ENCODE measurements at places on chromosomes 7 and 10.

DNA sequence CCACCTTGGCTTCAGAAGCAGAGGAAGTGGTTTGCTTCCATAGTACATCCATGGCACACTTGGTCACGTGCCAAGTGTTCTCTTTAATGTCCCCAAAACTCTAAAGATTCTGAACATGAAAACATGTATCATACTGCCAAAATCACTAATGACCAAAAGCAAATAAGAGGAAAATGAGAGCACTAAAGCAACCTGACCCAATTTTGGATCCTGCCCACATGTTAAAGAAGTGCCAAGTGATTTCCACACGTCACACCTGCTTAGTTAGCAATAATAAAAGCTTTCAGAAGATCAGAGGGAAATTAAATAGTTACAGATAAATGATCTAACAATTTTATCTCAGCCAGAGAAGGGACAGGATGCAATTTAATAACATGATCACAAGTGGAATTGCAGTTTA lies 1170.0 kb downstream of the XPNPEP1 start:
- no peak for DNase-seq

DNA sequence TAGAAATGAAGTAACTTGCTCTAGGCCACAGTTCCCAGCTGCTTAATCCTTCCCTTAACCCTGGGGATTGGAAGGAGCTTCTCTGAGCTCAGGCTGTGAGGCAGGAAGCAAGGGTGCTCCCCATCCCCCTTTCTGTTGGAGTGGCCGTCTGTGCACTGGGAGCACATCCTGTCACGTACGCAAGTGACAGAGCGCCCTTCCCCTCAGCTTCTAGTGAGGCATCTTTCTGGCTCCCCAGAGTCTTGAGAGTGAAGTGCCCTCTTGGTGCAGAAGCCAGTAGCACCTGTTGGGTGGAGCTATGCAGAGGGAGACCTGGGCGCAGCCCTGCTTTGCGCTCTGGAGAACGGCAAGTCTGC lies 47.8 kb downstream of the SHH start:
- DNase-seq: no peak

DNA sequence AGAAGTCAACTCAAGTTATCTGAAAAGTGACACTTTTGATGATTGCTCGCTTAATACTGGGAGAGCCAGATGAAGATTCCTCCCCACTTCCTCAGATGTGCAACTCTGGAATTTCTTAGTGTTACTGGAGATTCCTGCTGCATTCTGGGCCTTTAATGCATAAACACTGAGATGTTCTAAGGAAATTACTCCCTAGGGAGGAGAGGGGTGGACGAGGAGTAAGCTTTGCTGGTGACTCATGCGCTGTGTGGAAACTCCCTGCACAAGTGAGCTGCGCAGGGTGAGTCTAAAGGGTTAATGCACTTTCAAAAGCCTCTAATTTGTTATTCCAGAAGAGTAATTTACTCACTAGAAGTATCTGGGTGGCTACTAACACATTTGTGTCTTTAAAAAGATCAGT lies 46.3 kb downstream of the EGFR start:
- no peak for DNase-seq

DNA sequence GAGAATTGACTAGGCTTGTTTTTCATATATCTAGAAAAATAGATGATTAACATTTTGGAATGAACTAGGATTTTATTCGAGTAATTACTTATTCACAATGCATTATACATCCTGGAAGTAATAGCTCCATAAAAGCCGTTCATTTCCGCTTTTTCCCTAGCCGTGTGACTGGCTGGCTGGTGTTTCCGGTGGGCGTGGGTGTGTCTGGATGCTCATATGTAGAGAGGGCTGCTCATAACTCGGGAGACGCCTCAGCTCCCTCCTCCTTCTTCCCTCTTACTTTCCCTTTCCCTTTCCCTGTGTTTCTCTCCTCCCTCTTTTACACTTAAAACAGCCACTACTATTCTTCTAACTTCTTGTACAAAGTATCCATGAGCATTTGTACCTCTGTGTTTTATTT lies 187.7 kb upstream of the VSTM2A start:
- DNase-seq: no peak

- no peak for DNase-seq
These were observed 44.5 kb upstream of the COL13A1 start for GRCh38 chr10:69757206-69757552.

GRCh38 chr7:82110146-82110840 lies 333.3 kb downstream of the CACNA2D1 start:
- DNase-seq: no peak

GRCh38 chr10:4170633-4171314 lies 385.8 kb upstream of the KLF6 start:
- DNase-seq: no peak

DNA sequence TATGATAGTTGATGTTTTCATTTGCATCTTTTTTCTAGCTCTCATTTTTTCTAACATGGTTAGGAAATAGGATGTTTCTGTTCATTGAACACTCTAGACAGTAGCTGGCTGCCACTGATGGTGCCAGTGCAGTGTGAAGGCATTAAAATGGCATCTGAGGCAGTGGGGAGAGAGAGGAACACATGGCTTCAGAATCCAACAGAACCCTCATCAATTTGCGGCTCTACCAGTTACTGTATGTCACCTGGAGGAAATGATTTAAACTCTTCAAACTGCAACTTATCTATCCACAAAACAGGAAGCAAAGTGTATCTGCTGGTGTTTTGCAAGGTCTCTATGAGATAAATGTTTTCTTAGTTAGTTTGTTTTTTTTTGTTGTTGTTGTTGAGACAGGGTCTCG lies 305.2 kb upstream of the PRKCQ start:
- no peak for DNase-seq

DNA sequence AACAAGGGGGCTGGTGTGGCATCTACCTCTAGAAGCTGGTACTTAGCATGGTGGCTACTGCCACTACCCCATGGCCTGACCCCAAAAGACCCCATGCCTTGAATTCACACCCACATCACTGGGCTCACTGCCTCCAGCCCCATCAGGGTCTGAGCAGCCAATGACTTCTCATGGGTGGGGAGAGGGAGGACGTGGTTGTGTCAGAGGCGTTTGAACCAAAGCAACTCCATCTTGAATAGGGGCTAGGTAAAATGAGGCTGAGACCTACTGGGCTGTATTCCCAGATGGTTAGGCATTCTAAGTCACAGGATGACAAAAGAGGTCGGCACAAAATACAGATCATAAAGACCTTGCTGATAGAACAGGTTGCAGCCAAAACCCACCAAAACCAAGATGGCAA lies 15.2 kb downstream of the KCP start:
- DNase-seq: no peak

GRCh38 chr7:92997152-92997551 lies 120.6 kb downstream of the SAMD9 start:
- DNase-seq: no peak

DNA sequence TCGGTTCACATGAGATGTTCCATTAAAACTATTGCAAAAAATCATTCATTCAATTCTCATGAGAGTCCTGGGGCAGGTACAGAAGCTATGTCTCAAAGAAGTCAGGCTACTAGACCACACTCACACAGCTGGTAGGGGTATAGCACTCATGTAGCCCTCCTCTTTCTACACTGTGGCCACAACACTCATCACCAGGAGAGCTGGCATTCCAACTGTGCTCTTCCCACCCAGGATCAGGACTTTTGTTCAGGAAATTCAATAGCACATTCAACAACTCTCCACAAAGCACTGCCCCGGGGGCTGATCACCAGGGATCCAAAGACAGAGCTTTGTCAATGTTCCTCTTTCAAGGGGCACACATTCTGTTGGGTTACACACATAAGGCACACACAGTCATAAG lies 31.0 kb upstream of the C10orf90 start:
- no peak for DNase-seq

- DNase-seq: no peak
These were observed 66.6 kb downstream of the FZD1 start for GRCh38 chr7:91330866-91331265.

DNA sequence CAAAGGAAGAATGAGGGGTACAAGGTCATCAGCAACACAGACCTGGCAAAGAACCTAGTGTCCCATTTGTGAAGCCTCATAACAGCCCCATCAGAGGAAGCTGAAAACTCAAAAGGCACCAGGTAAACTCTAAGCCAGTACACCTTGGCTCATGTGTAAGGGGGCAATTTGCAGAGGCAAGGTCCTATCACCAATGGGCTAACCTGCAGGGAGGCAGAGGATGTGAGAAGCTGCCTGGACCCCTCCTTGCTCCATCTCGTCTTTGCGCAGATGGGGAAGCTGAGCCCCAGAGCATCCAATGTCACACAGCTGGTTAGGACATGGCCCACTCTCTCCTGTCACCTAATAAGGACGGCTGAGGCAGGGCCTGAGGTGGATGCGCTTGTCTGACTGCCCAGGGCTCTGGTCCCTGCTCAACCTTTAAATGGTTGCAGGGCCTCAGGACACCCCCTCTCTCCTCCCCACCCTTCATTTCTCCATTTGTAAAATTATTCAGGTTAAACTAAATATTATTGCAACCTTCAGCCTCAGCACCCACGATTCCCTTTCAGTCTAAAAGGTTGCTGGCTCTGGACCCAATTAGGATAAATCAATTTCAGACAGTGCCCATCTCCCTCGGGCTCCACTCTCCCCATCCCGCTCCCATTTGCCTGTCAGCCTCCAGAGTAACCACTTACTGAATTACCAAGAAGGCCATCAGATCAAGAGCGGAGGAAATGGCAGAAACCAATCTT lies 135.3 kb downstream of the OAT start:
- DNase-seq: no peak

DNA sequence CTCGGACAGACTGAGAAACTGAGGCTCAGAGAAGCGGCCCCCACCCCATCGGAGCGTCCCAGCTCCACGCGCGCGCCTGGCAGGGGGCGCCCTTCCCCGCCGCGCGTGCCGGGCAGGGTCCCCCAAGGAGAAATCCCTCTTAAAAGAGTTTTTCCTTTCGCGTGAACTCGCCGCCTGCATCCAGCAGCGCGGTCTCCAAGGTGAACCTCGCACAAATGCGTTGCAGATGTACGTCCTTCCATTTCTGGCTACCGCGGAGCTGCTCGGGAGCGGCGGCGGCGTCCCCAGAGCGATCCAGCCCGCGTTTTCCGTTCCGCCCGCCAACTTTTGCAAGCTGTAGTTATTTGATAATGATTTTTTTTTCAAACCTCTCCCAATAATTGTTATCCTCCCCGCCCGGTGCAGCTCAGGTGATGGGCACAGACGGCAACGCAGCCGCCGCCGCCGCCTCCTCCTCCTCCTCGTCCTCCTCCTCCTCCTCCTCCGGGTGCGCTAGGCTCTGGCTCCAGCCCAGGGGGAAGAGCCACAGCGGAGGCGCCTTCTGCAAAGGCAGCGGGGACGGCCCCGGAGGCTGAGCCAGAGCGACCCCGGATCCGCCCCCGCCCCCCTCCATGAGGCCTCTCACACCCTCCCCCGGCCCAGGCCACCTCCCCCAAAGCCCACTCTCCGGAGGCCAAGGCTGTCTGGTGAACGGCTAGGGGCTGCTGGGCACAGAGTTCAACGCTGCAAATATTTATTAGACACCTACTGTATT lies 74.0 kb upstream of the CUX1 start:
- DNase-seq: peak; percentile 83

DNA sequence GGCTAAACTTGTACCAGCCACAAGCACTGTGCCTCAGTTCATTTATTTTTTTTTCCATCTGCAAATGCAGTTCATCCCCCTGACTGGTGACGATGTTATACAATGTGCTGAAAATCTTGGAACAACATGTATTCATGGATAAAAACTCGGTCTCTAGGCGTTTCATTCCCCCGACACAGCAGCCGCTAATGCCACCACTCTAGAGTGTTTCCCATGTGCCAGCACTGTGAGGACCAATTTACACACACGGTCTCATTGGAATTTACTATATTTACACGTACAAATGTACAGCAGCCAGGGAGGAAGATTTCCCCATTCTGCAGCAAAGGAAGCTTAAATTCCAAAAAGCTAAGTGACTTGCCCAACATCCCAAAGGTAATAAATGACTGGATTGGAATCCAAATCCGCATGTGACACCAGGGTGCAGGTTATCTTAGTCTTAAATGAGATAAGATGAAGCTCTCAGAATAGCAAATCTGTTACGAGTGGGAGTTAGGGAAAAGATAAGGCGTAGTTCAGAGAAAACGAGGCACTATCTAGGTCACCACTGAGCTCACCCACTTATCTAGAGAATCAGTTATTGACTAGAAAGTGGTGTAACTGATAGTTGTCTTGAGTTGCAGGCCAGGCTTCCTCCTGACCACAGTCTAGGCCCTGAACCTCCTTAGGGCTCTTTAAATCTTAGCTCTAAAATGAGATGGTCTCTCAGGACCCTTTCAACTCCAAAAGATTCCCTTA lies 36.7 kb downstream of the FAM107B start:
- no peak for DNase-seq

GRCh38 chr7:20244334-20245120 lies 27.3 kb upstream of the MACC1 start:
- DNase-seq: no peak

GRCh38 chr10:44659320-44659719 lies 251.8 kb upstream of the TMEM72 start:
- DNase-seq: no peak

DNA sequence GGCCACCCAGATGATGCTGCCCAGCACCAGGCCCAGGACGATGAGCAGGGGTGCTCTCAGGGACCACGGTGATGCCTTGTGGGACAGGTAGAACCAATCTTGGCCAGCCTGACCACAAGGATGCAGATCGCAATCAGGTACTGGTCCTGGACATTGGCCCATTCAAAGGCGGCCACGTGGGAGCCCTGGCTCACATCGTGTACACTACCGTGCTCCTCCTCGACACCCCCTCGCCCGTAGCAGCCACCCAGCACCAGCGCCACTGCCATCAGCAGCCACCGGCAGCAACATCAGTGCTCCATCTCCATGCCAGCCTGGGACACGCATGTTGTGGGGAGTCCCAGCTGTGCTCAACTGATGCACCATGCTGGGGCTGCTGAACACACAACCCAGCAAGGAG lies 39.0 kb downstream of the AGAP6 start:
- no peak for DNase-seq

- no peak for DNase-seq
These were observed 191.5 kb downstream of the CELF2 start for GRCh38 chr10:11208908-11209829.

DNA sequence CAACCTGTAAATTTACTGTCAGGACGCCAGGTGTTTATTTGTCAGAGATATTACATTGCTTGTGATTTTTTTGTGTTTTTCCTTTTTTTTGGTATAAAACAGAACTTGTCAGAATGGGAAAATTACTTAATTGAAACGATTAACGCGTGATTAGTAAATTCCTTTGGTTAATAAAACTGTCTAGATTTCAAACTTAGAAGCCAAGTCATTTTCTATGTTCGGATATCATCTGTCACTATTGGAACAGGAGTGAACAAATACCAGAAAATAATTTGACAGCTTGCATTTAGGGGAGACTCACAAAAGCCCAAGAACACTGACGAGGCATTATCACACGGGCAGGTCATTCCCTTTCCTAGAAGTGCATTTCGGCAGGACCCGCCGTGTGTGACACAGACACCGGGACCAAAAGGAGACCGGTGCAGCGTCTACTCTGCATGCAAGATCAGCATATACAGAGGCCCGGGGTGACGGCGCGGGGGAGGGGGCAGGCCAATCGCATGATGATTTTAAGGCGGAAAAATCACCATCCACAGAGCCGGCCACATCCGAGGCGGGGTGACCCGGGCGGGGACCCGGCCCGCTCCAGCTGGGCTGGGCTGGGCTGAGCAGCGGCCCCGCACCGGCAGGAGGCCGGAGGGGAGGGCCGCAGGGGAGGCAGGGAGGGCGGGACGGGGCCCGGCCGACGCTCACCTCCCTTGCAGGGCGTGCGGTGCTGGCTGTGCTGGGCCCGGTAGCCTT lies 841 bp downstream of the GLUD1 start:
- peak; percentile 52 for DNase-seq

GRCh38 chr10:123496375-123496774 lies 169.8 kb upstream of the GPR26 start:
- no peak for DNase-seq

- DNase-seq: no peak
These were observed 219.3 kb downstream of the THSD7A start for GRCh38 chr7:11612737-11613136.

- peak; percentile 83 for DNase-seq
These were observed at the start of gene DENND2A for GRCh38 chr7:140640727-140641523. DENND2A (minus strand) TSS chr7:140640813; CDS start chr7:140602397, 38,416 bp downstream.

Data from H9 (cell line).